ENCODE measurements at places on chromosomes 4 and X.

GRCh38 chr4:67632492-67632891, 68.5 kb downstream of the UBA6 start:
- H3K4me3 ChIP-seq = no peak overlapping the region
- no peak for DNase-seq
- no peaks in the 10 kb centered on the region for H3K4me1 ChIP-seq
- H3K27me3 ChIP-seq = no peaks in the 10 kb centered on the region
- peaks cover 63% of the 10 kb centered on the region for H3K36me3 ChIP-seq

DNA sequence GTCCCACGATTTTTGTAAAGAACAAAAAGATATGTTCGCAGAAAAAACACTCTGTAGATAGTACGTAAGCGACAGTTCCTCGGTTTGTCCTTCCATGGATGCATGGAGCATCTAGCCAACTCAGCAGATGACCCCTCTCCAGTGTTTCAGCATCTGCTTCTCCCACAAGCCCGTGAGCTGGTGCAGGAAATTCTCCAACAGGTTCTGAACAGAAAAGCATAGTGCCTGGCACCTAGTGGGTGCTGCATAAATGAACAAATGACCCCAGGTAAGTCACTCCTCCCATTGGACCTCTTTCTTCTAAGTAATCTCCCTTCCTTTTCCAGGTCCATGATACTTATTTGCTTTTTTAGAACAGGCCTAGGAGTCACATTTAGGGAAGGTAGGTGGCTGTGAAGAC, 966 bp upstream of the KIAA0232 start:
- DNase-seq = peak; percentile 45
- no peaks in the 10 kb centered on the region for H3K4me1 ChIP-seq

- no peak for DNase-seq
- no peaks in the 10 kb centered on the region for H3K4me1 ChIP-seq
- no peak overlapping the region for H3K4me3 ChIP-seq
Observed at GRCh38 chrX:153628129-153628528, 18.9 kb upstream of the DUSP9 start.

DNA sequence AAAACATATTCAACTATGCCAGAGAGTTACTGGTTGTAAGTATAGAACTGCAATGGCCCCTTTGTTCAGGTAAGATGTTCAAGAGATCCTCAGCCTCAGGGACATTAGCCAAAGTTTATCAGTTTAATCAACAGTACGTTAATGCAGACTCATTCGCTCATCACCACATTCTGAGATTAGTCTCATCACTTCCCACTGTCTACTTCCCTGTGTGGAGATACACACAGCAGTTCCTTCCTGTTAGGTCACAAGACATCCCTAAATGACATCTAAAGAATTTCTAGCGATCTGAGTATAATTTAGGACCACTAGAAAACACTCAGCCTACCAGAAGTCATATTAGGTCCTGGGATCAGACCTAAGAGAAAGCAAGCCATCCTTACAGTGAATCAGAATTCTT, 10.4 kb downstream of the SLC10A7 start:
- no peaks in the 10 kb centered on the region for H3K27me3 ChIP-seq
- no peaks in the 10 kb centered on the region for H3K36me3 ChIP-seq
- no peak overlapping the region for H3K4me3 ChIP-seq
- H3K4me1 ChIP-seq = no peaks in the 10 kb centered on the region

GRCh38 chr4:173242466-173243250, 74.0 kb downstream of the GALNT7 start:
- no peak for DNase-seq
- no peak overlapping the region for H3K27ac ChIP-seq
- H3K4me3 ChIP-seq = no peak overlapping the region
- no peaks in the 10 kb centered on the region for H3K27me3 ChIP-seq
- H3K36me3 ChIP-seq = no peaks in the 10 kb centered on the region

DNA sequence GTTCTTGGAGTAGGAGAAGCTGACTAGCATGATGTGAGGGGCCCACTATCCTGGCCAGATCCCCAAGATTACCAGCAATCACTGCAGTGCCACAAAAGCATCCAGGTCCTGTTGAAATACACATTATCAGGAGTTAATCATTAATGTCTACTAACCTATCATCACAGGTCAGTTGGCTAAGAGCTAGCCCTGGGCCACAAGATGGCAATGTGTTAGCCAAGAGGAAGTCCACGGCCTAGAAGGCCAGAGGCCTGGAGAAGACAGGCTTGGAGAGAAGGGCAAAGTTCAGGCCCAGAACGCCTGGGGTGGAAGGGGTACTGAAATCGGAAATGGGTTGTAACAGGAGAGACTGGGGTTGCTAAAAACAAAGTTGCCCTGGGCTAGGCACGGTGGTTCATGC, 19.9 kb upstream of the KIAA1210 start:
- no peaks in the 10 kb centered on the region for H3K27me3 ChIP-seq
- H3K4me1 ChIP-seq = no peaks in the 10 kb centered on the region
- H3K27ac ChIP-seq = no peak overlapping the region
- DNase-seq = no peak
- no peak overlapping the region for H3K4me3 ChIP-seq
- H3K36me3 ChIP-seq = no peaks in the 10 kb centered on the region

DNA sequence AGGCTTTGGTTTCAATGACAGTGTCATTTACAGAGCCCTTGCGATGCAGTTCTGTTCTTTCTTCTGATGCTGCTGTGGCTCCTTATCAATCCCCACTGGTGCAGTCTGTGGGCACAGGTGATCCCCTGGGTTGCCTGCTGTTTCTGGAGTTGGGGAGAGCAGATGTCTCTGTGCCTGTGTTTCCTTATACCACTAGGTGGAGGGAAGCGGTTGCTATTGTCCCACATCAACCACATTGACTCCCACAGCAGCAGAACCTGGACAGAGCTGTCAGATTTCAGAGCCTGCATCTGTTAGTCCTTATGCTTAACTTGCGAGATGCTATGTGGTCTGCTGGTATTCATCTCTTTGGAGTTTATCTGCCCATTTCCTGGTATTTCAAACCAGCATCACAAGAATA, 57.7 kb downstream of the NEIL3 start:
- no peaks in the 10 kb centered on the region for H3K27me3 ChIP-seq
- no peak for DNase-seq
- no peak overlapping the region for H3K4me3 ChIP-seq
- H3K36me3 ChIP-seq = no peaks in the 10 kb centered on the region

GRCh38 chrX:108397627-108398391, 40.4 kb downstream of the COL4A6 start:
- H3K4me1 ChIP-seq = no peaks in the 10 kb centered on the region
- DNase-seq = no peak
- H3K36me3 ChIP-seq = no peaks in the 10 kb centered on the region
- H3K27me3 ChIP-seq = no peaks in the 10 kb centered on the region

DNA sequence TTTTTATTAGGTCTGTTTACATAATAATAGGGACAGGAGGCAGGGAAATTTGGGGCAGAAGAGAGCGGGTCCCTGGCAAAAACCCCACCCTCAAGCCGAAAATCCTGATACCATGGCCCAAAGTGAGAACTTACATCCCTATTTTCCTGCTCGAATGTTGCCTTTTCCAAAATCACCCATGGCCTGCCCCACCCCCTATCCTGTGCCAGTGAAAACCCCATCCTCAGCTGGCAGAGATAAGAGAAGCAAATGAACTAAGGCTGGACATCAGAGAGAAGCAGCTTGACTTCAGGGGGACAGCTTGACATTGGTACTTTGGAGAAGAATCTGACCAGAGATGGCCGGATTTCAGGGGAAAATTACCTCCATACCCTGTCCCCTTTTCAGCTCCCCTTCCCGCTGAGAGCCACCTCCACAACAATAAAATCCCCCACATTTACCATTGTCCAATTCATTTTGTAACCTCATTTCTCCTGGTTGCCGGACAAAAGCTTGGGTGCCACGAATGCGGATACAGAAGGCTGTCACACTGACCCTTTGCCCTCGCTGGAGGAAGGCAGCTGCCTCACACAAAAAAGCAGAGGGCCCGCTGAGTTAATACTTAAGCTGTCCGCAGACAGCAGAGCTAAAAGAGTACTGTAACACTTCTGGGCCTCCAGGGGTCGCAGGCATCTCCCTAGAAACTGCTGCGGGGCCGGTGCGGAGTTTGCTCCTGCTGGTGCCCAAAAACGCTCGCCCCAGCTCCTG, 196.2 kb downstream of the SNCA start:
- no peaks in the 10 kb centered on the region for H3K27me3 ChIP-seq
- H3K27ac ChIP-seq = no peak overlapping the region
- peak; percentile 62 for DNase-seq
- no peaks in the 10 kb centered on the region for H3K4me1 ChIP-seq

GRCh38 chrX:47235691-47236103, 2.9 kb downstream of the USP11 start:
- no peaks in the 10 kb centered on the region for H3K27me3 ChIP-seq
- no peaks in the 10 kb centered on the region for H3K4me1 ChIP-seq
- H3K36me3 ChIP-seq = no peaks in the 10 kb centered on the region
- H3K4me3 ChIP-seq = no peak overlapping the region
- H3K27ac ChIP-seq = no peak overlapping the region
- DNase-seq = no peak

DNA sequence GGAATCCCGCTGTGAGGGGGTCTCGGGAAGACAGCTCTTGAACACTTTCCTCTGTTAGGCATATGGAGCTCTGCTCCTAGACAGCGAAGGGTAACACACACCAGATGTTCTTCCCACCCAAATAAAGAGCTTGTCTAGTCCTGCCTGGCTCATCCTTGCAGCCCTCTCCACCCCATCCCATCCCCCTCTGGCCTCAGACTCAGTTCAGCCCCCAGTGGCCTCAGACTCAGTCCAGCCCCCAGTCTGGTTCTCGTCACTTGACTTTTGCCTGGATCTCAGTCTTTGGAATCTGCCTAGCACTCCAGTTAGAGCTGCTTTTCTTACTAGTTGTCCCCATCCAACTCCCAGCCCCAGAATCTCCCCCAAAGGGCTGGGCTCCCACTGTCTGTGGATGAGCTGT, 14.9 kb downstream of the RAB33A start:
- H3K4me3 ChIP-seq = no peak overlapping the region
- H3K4me1 ChIP-seq = no peaks in the 10 kb centered on the region
- H3K27ac ChIP-seq = no peak overlapping the region
- no peaks in the 10 kb centered on the region for H3K36me3 ChIP-seq
- no peak for DNase-seq

- H3K4me1 ChIP-seq = no peaks in the 10 kb centered on the region
- H3K27me3 ChIP-seq = no peaks in the 10 kb centered on the region
- DNase-seq = no peak
- no peak overlapping the region for H3K27ac ChIP-seq
Observed at GRCh38 chrX:136835761-136836160, 44.8 kb downstream of the RBMX start.

DNA sequence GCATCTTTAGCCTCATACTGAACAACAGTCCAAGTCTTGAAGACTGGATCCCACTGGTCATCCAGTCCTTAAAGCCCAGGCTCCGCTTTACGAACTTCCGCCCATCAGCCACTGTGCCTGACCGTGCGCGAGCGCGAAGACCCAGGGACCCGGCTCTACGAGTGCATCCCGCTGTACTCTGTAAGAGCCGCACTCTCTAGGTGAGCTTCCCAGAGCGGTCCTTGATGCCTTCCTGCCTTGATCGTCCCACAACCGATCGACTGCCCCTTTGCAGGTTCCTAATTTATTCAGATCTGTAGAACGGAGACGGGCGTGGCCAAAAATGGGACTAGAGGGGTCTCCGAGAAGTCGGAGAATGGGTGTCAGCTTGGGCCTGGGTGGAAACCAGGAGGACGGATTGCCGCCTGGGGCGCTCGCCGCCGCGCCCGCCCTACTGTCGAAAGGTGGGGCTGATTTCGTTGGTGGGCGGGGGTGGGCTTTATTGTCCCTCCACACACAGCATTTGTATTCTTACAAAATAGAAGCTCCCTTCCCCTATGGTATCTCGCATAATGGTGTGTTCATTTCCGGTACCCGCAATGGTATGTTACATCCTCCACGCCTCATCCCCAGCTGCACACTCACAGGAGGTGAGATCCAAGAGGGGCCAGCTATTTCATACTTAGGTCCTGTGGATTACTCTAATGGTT, 42.3 kb upstream of the FAM156A start:
- no peaks in the 10 kb centered on the region for H3K36me3 ChIP-seq
- H3K27me3 ChIP-seq = no peaks in the 10 kb centered on the region
- no peak overlapping the region for H3K27ac ChIP-seq
- no peak overlapping the region for H3K4me3 ChIP-seq

DNA sequence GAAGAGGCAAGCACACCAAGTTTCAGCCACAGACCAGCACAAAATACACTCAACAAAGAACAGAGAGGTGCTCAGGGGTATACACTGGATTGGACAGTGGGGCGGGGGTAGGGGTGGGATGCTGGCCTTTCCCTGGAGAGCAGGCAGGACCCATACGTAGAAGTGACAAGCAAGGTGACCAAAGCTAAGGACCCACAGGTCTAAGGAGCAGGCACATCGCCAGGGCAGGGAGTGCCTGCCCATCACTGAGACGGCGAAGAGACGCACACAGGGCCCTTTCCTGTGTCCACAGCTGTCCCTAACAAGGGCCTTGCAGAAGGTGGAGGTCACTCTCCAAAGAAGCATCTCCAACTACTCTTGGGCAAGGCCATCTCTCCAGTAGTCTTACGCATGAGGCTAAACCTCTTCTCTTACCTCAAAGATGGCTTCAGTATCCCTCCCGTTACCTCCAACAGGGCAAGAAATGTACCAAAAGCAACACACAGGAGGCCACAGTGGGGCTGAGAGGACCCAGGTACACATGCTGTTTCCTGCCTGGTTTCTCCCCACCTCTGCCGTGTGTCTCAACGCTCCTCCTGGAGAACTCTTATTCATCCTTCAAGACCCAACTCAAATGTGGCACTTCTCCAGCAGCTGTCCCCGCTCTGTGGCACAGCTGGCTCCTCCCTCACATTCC, 6.5 kb downstream of the WDR1 start:
- peak overlapping the region; percentile 45 for H3K27ac ChIP-seq
- no peaks in the 10 kb centered on the region for H3K27me3 ChIP-seq
- no peak overlapping the region for H3K4me3 ChIP-seq
- H3K36me3 ChIP-seq = no peaks in the 10 kb centered on the region

GRCh38 chr4:602559-602942, 22.8 kb upstream of the PDE6B start:
- no peaks in the 10 kb centered on the region for H3K36me3 ChIP-seq
- peak; percentile 84 for DNase-seq
- no peaks in the 10 kb centered on the region for H3K27me3 ChIP-seq
- no peak overlapping the region for H3K27ac ChIP-seq

DNA sequence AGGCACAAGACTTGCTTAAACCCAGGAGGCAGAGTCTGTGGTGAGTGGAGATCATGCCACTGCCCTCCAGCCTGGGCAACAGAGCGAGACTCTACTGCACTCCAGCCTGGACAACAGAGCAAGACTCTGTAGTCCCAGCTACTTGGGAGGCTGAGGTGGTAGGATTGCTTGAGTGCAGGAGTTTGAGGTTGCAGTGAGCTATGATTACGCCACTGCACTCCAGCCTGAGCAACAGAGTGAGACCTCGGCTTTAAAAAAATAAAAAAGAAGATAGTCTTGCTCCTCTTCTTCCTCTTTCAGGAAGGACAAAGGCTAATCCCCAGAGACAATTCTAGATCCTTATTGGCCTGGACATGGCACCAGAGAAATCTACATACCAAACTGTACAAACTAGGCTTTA, 5.7 kb upstream of the PPEF2 start:
- no peaks in the 10 kb centered on the region for H3K27me3 ChIP-seq
- DNase-seq = no peak
- no peak overlapping the region for H3K27ac ChIP-seq
- no peaks in the 10 kb centered on the region for H3K4me1 ChIP-seq
- H3K36me3 ChIP-seq = no peaks in the 10 kb centered on the region

- H3K27ac ChIP-seq = no peak overlapping the region
- no peaks in the 10 kb centered on the region for H3K4me1 ChIP-seq
- no peak overlapping the region for H3K4me3 ChIP-seq
- H3K27me3 ChIP-seq = no peaks in the 10 kb centered on the region
- DNase-seq = no peak
Observed at GRCh38 chr4:19936476-19936875, 315.2 kb upstream of the SLIT2 start.
